Uterine smooth muscle cell (primary cell): ENCODE measurements at places on chromosomes 1 and 21. TPM values are rescaled to one million over a fixed set of nuclear protein-coding genes. Genes with fewer than 3 reads are reported as not detected.

FCRL6 gene
- total RNA-seq, result not detected in 2 replicates

MAD2L2 gene
- 40.9 and 86.3 TPM in 2 replicates for total RNA-seq

PSMB4 gene
- 352 and 425 TPM in 2 replicates for total RNA-seq

FHAD1 gene
- 0.50 and 0.55 TPM in 2 replicates for total RNA-seq

MDM4 gene
- 37.6 and 40.5 TPM in 2 replicates for total RNA-seq

NBPF6 gene
- total RNA-seq, result not detected in 2 replicates

KCNC4 gene
- total RNA-seq, result 8.0 and 10.9 TPM in 2 replicates

DNAJC11 gene
- total RNA-seq, result 28.9 and 37.4 TPM in 2 replicates

SPRR4 gene
- total RNA-seq, result not detected in 2 replicates

AADACL3 gene
- total RNA-seq, result not detected in 2 replicates
